Placental epithelial cell (primary cell): ENCODE measurements at places on chromosomes 16 and 17. TPM values are rescaled to one million over a fixed set of nuclear protein-coding genes. Genes with fewer than 3 reads are reported as not detected.

The CCL2 gene
- 0.22 TPM in 1 of 2 replicates, not detected in the other for total RNA-seq

The GRAP gene
- total RNA-seq = under 0.01 and 0.65 TPM in 2 replicates

The TNFSF12 gene
- total RNA-seq = 3.4 and 3.5 TPM in 2 replicates

The SLC35G6 gene
- total RNA-seq = not detected in 2 replicates

The PDILT gene
- total RNA-seq = not detected in 2 replicates

The HOXB7 gene
- 0.65 and 0.79 TPM in 2 replicates for total RNA-seq

The ABCA10 gene
- total RNA-seq = 0.87 and 3.1 TPM in 2 replicates

The SCNN1B gene
- total RNA-seq = not detected in 2 replicates

The CCDC102A gene
- 13.2 and 16.9 TPM in 2 replicates for total RNA-seq

The HID1 gene
- total RNA-seq = 1.2 and 2.1 TPM in 2 replicates

The CLEC18C gene
- total RNA-seq = 0.11 and 1.2 TPM in 2 replicates

The SDR42E2 gene
- total RNA-seq = not detected in 2 replicates

The SKAP1 gene
- not detected in 2 replicates for total RNA-seq

The ABHD15 gene
- total RNA-seq = 14.5 and 19.8 TPM in 2 replicates

The C17orf100 gene
- 0.43 and 2.0 TPM in 2 replicates for total RNA-seq

The KRTAP1-5 gene
- not detected in 2 replicates for total RNA-seq

The MED13 gene
- total RNA-seq = 57.3 and 60.5 TPM in 2 replicates

The SEPTIN12 gene
- not detected in 2 replicates for total RNA-seq

The UTP18 gene
- 20.8 and 27.1 TPM in 2 replicates for total RNA-seq

The MAF gene
- 0.11 and 0.39 TPM in 2 replicates for total RNA-seq

The LITAFD gene
- not detected in 2 replicates for total RNA-seq

The HIC1 gene
- total RNA-seq = 6.7 and 11.6 TPM in 2 replicates

The NEURL4 gene
- total RNA-seq = 18.9 and 25.1 TPM in 2 replicates
